ENCODE measurements at places on chromosomes 5 and 9. TPM values are rescaled to one million over a fixed set of nuclear protein-coding genes. Genes with fewer than 3 reads are reported as not detected.

SPINK7 gene
- total RNA-seq, result not detected

RECK gene
- 1.1 TPM for total RNA-seq

C5orf52 gene
- total RNA-seq, result not detected

DNA sequence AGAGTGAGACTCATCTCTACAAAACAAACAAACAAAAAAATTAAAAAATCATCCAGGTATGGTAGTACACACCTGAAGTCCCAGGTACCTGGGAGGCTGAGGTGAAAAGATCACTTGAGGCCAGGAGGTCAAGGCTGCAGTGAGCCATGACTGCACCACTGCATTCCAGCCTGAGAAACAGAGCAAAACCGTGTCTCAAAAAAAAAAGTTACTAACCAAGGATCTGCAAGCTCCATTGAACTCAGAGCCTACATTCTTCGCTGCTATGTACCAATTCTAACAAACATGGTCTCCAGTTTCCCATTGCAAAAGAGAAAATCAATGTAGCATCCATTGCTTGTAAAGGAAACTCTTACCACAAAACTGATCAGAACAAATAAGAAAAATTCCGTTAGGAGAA is 33.5 kb downstream of the MTMR12 start:
- no peaks in the 10 kb centered on the region for H3K27me3 ChIP-seq
- no peak for DNase-seq

ZNF366 gene
- total RNA-seq, result 0.35 TPM

IER5L gene
- total RNA-seq, result 6.8 TPM

DNA sequence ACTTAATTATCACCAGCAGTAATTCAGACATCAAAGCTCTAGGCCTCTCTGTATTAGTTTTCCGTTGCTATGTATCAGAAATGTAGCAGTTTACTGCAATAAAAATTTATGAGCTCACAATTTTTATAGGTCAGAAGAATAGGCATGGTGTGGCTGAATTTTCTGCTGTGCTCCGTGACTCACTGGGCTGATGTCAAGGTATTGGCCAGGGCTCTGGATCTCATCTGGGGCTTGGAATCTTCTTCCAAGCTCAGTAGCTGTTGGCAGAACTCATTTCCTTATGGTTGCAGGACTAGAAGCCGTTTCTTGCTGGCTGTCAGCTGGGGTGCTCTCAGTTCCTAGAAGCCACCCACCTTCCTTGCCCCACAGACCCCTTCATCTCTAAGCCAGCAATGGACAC is 66.3 kb downstream of the PSAT1 start:
- DNase-seq, result no peak
- H3K4me1 ChIP-seq, result no peaks in the 10 kb centered on the region
- no peak overlapping the region for H3K27ac ChIP-seq

SLC36A2 gene
- total RNA-seq, result not detected

GRCh38 chr5:12910641-12911040 is 1006.4 kb upstream of the CTNND2 start:
- no peak for DNase-seq
- H3K27ac ChIP-seq, result no peak overlapping the region
- no peaks in the 10 kb centered on the region for H3K27me3 ChIP-seq
- no peaks in the 10 kb centered on the region for H3K4me1 ChIP-seq
- H3K4me3 ChIP-seq, result no peak overlapping the region

Data from pancreas (tissue), 10 donors.